Activated CD8-positive, alpha-beta memory T cell treated with anti-CD3 and anti-CD28 coated beads, Interleukin-2, amount 50 U/mL, for 48 hours (primary cell): ENCODE measurements at places on chromosomes 11 and 22.

DNA sequence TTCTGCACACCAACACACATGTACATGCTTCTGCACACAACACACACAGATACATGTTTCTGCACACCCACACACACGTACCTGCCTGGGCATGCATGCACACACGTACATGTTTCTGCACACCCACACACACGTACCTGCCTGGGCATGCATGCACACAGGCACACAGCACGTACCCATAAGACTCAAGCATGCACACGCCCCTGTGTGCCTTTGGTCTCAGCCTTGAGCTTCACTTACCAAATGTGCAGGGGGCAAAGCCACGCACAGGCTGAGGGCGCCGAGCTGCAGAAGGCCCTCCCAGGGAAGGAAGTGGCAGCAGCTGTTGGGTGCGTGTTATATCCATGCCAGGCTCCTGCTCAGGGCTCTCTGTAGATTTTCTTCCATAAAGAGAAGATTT lies 34.7 kb upstream of the SMIM38 start:
- DNase-seq, result no peak

GRCh38 chr11:68999093-68999747 lies 13.8 kb downstream of the MRGPRF start:
- DNase-seq, result no peak

DNA sequence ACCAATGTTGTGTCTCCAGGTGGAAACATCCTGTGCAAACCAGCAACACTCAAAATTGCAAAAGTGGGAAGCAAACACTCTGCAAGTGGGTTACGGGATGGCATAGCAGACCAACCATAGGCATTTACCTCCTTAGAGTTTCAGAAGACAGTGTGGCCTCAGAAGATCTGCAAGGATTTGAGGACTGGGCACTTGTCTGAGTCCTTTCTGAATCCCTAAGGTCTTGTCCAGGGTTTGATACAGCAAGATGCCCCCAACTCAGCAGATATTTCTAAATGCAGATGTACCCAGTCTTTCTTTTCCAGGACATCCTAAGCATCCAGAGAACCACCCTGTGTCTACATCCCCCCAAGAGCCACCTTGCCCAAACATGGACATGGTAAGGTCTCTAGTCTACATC lies 51.7 kb upstream of the SHANK2 start:
- DNase-seq, result no peak

GRCh38 chr22:46649141-46650077 lies 29.2 kb downstream of the GRAMD4 start:
- DNase-seq, result no peak

DNA sequence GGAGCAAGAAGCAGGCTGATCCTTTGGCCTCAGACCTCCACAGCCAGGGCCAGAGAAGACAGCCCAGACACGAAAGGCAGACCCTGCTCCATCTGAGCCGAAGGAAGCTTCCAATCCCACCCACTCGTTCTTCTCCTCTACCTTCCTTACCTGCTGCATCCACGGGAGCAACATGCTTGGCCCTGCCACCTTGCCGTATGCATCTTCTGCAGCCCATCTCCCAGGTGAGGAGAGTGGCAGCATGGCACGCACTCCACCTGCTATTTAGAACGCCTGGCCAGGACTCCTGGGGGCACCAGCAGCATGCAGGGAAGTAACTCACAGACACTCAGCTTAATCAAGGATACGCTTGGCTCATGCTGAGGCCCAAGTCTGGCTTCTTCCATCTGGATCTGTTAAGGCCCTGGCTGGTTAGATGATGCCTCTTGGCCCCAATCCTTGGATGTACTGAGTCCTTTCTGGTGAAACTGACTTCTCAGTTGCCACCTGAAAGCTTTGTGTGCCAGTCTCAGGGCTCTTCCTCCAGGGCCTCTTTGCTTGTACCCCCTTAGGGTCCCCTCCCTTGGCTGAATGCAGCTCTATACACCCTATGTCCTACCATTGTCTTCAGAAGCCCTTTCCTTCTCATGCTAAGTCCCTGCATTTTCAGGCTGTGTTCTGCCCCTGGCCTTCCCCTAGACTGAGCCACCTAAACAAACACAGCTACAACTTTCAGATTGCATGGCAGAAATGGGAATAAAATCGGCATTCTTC lies 604.9 kb downstream of the BUD13 start:
- no peak for DNase-seq

GRCh38 chr11:124612567-124613246 lies 1.5 kb downstream of the PANX3 start:
- DNase-seq, result no peak

DNA sequence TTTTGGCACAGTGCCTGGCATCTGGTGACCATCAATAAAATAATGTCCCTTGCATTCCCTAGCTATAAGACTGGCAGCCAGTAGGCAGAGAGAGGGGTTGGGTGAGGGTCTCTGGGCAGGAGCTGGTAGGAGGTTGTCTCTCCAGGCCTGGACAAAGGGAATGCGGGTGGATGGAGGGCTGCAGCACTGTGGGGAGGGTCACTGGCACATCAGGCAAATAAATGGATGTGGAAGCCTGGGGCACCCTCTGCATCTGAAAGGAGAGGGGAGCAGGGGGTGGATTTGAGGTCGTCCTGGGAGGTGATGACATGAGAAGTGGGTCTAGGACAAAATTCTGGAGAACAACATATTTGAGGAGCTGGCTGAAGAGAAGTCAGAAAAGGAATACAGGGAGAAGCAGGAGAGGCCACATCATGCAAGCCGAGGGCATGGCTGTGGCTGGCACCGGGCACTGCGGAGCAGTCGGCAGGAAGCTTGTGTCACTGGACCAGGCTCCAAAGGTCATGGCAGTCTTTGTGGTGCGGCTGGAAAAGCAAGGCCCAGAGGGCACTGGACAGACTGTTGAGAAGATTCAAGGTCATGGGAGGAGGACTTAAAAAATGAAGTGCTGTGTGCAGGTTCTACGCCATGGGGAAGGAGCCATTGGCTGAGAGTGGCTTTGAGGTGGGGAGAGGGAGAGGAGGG lies 36.5 kb upstream of the THY1 start:
- no peak for DNase-seq
